ENCODE measurements at places on chromosomes 2 and 18.
A peak's percentile ranks its signal among the peaks of the same experiment; 100 is the strongest.

GRCh38 chr2:154375579-154375931 is 322.9 kb upstream of the KCNJ3 start:
- no peak for DNase-seq

DNA sequence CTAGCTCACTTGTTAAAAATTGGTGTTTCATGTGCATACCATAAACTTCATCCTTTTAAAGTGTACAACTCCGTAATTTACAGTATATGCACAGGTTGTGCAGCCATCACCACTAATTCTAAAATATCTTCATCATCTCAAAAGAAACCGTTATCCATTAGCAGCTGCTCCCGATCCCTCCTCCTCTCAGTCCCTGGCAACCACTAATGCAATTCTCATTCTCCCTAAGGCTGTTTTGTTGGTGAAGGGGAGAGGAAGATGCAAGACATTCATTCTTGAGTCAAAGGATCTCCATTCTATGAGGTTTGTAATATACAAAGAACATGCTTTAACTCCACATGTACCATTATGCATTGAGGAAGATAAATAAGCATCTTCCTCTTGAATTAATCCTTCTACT is 48.6 kb downstream of the RNU4ATAC start:
- DNase-seq, result no peak

GRCh38 chr2:60317844-60318243 is 235.6 kb downstream of the BCL11A start:
- DNase-seq, result peak; percentile 28

GRCh38 chr2:235232449-235233433 is 261.1 kb upstream of the AGAP1 start:
- no peak for DNase-seq

DNA sequence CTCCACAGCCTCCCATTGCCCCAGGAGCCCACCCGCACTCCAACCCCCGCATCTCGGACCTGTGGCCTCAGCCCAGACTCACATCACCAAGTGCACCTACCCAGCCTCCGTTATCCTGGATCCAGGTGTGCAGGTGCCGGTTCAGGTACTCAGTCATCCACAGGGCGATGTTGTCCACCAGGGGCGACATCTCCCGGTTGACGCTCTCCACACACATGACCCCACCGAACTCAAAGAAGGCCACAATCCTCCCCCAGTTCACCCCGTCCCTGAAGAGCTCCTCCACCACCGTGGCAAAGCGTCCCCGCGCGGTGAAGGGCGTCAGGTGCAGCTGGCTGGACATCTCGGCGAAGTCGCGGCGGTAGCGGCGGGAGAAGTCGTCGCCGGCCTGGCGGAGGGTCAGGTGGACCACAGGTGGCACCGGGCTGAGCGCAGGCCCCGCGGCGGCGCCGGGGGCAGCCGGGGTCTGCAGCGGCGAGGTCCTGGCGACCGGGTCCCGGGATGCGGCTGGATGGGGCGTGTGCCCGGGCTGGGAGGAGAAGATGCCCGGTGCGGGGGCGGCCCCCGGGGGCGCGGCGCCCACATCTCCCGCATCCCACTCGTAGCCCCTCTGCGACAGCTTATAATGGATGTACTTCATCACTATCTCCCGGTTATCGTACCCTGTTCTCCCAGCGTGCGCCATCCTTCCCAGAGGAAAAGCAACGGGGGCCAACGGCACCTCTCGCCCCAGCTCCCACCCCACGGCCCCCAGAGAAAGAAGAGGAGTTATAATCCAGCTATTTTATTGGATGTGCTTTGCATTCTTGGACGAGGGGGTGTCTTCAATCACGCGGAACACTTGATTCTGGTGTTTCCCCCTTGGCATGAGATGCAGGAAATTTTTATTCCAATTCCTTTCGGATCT is 1.3 kb downstream of the BCL2 start:
- peak; percentile 49 for DNase-seq

DNA sequence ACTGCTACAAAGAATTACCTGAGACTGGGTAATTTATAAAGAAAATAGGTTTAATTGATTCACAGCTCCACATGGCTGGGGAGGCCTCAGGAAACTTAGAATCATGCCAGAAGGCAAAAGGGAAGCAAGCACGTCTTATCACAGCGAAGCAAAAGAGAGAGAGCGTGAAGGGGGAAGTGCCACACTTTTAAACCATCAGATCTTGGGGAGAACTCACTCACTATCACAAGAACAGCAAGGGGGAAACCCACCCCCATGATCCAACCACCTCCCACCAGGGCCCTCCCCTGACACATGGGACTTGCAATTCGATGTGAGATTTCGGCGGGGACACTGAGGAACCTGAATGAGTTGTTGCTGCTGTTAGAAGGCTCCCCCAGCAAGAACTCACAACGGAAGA is 220.2 kb upstream of the PIEZO2 start:
- DNase-seq, result peak; percentile 59

- DNase-seq, result no peak
Observed at GRCh38 chr2:136362676-136363390, 244.9 kb upstream of the CXCR4 start.

- DNase-seq, result no peak
Observed at GRCh38 chr2:120776649-120777048, 41.0 kb downstream of the GLI2 start.

- no peak for DNase-seq
Observed at GRCh38 chr2:132589111-132589830, 80.7 kb downstream of the LYPD1 start.

- no peak for DNase-seq
Observed at GRCh38 chr18:8031496-8031895, 464.4 kb downstream of the PTPRM start.

DNA sequence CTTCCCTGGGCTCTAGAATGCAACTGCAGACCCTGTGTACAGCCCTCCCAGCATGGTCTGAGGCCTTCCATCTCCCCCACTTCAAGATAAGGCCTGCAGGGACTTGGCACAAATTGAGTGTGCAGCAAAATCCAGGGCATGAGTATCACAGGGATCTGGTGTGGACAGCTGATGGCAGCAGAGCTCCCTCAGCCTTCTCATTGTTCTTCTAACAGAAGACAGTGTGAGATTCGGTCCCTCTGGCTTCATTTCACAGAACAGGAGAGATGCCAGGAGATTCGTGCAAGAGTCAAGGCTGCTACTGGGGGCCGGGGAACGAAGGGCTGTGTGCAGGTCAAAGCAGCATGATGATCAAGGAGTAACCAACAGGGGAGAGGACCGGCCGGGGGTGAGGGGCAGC is 85.8 kb downstream of the UXS1 start:
- no peak for DNase-seq

- DNase-seq, result no peak
Observed at GRCh38 chr2:74947703-74948102, 10.7 kb upstream of the POLE4 start.

DNA sequence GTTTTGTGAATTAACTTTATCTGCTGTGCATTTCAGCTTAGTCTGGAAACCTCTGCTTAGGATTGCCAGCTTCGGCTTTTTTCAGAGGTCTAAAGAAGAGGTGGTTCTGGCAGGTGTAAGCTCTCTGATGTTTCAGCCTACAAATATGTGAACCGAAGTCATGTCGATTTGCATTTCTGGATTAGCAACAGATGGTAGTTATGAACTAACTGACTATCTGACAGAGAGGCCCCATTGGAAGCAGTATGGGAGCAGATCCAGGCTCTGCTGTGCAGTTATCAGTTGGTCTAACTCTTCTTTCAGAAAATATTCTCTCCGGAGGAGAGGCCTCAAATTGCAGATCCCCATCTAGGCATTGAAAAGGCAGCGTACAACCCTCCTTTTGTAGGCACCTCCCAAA is 32.7 kb upstream of the SPRED2 start:
- no peak for DNase-seq

- no peak for DNase-seq
Observed at GRCh38 chr18:10895976-10896375, 253.4 kb downstream of the PIEZO2 start.

- no peak for DNase-seq
Observed at GRCh38 chr2:86135653-86136052, 29.6 kb downstream of the PTCD3 start.

GRCh38 chr18:9653390-9653789 is 39.0 kb upstream of the PPP4R1 start:
- DNase-seq, result no peak

DNA sequence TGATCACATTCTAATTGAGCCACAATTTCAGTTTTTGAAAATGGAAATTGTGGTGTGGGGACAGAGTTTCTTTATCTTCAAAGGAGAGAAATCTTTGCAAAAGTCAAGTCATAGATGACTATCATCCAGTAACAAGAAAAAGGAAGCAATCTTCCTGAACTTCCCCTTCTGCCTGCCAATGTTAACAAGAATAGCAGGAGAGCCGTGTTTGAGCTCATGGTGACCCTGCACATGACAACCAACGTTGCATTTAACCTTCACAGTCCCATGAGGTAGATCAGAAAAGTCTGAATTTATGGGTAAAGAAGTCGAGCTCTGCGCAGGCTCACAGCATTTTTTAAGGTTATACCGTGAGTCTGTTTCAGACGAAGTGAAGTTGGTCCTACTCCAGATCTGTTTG is 454.9 kb downstream of the LPIN1 start:
- DNase-seq, result peak; percentile 83
